Activated naive CD8-positive, alpha-beta T cell treated with anti-CD3 and anti-CD28 coated beads, Interleukin-2, amount 50 U/mL, for 16 hours (primary cell): ENCODE measurements at places on chromosomes 12 and 14.

DNA sequence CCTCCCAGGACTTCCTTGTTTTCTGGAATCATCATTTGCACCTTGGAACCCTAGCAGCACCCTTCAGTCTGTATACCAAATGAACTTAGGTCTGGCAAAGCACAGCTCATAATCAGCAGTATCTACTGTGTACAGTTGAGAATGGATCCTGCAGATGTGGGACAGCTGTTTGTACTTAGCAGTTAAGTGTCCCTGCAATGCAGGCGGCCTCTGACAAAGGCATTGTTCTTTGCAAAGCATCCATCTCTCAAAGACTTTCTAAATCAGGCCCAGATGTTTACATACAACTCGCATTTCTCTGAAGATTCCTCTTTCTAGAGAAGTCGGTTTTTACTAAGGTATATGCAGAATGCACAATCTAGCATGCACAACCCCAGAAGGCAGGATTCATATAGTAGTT, 170.5 kb upstream of the RBM19 start:
- DNase-seq, result no peak

DNA sequence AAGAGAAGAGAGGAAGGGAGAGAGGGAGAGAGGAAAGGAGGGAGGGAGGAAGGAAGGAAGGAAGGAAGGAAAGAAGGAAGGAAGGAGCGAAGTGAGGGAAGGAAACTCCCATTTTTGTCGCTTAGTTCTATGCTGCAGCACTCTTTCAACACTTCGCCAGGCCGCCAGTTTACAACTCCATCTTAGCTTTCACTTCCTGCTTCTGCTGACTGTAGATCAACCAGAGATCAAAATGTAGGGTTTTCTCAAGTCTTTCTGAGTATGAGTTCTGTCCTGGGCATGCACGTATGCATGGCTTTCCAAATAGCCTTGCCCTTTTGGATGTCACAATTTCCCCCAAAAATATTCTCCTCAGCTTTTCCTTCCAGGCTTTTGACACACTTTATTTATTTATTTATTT, 723.4 kb downstream of the TRHDE start:
- DNase-seq, result no peak

- no peak for DNase-seq
Observed at GRCh38 chr12:4267704-4268328, 5.7 kb upstream of the CCND2 start.

GRCh38 chr12:68326716-68327115, 5.4 kb downstream of the MDM1 start:
- DNase-seq, result no peak

GRCh38 chr12:50099302-50100008, 4.4 kb upstream of the GPD1 start:
- DNase-seq, result no peak

DNA sequence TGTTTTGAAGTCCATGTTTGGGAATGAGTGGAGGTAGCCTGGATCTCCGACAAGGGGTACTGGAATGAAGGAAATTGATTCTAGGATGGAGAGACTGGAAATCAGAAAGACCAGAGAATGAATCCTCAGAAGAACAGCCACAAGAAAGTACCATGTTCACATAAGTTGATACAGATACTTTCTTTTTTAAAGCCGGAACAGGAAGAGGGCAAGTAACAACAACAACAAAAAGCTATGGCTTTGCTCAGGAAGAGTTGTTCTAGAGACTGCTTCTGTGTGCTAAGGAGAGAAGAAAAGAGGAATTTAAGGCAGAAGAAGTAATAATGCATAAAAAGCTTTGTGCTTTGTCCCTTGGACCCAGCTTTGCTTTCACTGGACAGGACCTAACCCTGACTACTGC, 6.2 kb downstream of the TC2N start:
- DNase-seq, result no peak

DNA sequence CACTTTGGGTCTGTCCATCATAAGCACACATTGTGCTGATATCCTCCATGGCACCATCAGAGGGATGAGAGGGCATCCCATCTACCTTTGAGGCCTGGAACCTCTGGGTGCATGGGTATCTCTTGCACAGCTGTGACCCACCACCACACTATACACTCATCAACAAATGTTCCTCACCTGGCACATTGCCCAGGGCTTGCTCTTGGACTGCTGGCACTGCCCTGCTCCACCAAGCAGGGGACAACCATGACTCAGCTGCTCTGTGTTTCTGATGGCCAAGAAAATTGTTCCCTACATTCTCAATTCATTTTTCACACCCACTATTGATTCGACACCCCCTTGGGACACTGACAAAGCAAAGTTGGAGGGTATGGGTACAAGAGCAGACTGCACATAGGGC, 155.5 kb downstream of the PTPRO start:
- no peak for DNase-seq

DNA sequence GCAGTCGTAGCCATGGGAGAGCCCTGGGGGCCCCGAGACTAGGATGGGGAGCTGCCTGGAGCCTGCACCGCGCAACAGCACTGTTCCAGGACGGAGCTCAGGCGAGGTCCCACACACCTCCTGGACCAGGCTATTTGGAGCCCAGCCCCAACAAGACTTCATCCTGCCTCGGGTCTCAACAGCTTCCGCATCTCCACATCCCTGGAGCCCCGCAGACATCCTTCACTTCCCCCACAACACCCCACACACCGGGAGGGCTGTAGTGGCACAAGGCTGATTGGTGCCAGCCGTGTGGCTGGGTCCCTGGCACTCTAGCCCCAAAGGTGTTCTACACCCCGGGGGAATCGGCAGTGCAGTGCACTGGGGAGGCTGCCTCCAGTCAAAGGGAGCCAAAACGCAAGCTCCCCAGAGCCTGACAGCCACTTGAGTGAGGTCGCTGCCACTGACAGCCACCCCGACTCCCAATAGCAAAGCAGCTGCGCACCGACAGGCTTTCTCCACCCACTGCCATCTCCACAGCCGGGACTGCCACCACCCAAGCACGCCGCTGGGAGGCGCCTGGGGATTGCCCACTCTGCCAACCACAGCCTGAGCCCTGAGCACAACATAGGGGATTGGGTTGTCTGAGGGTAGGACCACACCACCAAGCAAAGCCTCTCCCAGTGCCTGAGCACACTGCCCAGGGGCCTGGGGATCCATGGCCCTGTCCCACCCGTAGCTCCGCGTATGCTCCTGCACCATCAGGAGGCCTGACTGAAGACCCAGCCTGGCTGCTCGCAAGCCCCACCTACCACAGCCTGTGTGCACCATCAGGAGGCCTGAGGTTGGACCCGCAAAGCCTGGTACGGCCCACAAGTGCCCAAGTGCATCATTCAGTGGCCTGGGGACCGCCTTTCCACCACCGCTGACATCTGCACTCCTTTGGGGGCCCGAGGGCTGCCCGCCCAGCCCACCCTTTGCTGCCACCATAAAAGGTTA, 13.2 kb upstream of the KLRF1 start:
- DNase-seq, result peak; percentile 89

GRCh38 chr12:45312012-45312411, 96.1 kb downstream of the ANO6 start:
- no peak for DNase-seq

DNA sequence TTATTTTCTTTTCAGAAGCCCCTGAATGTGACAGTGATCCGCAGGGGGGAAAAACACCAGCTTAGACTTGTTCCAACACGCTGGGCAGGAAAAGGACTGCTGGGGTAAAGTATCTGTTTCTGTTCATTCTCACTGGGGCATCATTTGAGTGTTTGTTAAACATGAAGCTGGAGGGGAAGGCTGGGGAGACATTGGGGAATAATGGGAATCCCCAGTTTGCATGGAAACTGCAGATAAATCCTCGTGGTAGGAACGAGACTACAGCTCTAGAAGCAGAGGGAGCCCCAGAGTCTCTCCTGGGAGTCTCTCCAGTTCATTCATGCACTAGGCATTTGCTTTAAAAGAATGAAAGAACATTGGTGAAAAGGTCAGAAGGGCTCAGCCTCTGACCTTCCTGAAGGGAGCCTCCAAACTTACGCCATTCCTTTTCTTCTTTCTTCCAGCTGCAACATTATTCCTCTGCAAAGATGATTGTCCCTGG, 2.5 kb upstream of the CFAP251 start:
- no peak for DNase-seq

DNA sequence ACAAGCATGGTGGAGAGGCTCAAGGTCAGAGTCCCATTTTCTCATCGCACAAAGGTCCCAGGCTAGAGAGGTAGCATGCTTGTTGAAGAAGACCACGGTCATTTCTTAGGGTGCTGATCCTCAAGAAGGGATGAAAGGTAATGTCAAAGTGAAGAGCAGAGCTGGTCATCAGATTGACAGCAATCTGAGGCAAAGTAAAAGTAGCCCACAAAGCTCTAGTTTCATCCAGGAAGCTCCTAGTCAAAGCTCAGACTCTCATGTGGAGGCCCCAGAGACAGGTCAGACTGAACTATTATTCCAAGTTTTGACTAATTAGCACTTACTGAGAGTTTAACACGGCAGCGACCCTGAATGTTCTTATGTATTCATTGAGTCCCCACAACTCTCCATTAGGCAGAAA, 270.6 kb downstream of the RPS29 start:
- DNase-seq, result no peak

DNA sequence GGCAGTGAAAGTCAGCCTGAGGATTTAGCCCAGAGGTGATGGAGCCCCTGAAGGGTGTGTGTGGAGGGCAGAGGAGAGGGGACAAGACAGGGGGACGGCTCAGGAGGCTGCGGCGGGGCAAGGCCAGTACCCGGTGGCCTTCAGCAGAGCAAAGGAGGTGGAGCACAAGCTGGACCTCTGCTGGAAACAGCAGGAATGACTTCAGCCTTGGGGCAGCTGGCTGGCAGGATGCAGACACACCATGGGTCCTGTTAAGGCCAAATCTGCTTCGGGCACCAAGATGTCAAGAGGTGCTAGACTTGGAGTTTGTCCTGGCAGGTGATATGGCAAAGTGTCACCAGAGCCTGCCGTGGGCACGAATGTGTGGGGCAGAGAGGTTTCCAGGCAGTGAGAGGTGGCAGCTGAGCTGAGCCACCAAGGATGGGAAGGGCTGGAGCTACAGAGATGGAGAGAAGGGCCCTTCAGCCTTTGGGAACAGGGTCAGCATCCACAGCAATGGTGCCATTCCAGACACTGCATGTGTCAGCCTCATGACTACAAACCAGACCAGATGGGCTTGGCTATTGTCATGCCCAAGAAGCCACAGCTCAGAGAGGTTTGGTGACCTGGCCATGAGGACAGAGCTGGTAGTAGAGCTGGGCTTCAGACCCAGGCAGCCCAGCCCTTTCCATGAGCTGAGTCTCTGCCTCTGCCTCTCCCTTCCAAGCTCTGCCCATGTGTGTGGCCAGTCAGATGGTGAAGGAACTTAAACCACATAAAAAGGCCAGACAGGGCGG, 91.9 kb downstream of the LGMN start:
- DNase-seq, result no peak

DNA sequence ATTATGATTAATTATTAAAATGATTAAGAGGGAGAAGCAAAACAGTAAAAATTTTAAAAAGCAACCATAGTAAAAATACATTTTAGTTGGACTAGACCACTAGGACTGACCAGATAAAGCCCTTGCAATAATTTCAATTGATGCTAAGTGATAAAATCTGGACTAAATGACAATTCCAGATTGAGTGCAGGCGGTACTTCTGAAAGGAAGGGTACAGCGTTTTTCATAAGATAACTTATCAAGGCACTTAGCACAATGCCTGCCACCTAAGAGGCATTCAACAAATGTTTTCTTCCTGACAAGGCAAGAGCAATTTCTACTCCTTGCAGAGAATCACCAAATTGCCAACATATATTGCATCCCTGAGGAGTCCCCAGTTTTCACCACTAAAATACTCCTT, 37.7 kb upstream of the OAS1 start:
- no peak for DNase-seq

- no peak for DNase-seq
Observed at GRCh38 chr14:69262516-69262915, 2.6 kb downstream of the GALNT16 start.

GRCh38 chr12:6850796-6851152, 312 bp downstream of the CDCA3 start:
- no peak for DNase-seq

DNA sequence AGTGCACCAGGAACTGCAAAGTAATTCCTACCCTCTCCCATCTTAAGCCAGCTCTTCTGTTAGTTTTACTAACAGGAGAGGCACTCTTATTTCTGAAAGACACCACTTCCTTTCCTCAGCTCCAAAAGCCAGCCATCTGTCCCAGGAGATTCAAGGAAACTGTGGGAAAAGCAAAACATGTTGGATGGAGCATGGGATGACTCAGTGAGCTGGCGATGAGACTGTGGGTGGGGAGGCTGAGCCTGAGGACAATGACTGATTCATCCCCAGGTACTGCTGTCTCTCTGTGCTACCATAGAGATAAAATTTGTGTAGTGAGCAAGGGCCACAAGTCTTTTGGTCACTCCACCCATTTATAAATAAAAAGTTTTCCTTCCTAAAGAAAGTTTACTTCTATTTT, 141.4 kb downstream of the MYRFL start:
- no peak for DNase-seq

DNA sequence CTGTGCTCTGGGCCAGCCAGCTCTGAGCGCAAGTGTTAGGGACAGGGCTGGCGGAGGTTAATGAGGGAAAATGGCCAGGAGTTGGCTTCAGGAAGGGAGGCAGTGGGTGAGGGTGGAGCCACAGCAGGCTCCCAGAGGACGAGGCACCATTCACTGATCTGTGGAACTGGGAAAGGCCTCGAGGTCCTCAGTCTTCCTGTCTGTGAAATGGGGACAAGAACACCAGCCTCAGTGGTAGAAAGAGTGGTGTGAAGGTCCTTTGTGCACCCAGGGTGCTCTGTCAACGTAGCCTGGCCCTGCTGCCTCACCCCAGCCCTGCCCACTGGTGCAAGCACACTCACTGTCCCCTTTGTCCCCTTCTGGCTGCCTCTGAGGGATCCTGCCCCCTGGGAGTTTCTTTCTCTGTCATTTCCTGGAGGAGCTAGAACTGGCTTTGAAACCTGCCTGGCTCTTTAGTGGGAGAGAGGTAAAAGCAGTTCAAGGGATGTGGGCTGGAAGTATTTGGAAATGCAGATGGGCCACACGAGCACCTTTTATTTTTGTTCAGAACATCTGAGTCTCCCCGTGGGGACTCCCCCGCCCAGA, 25.0 kb downstream of the SYNDIG1L start:
- DNase-seq, result no peak

GRCh38 chr14:71722885-71723284, 209.3 kb upstream of the RGS6 start:
- DNase-seq, result no peak

GRCh38 chr12:51357374-51358047, 11.0 kb upstream of the CELA1 start:
- DNase-seq, result no peak

- no peak for DNase-seq
Observed at GRCh38 chr14:21191261-21191808, 35.5 kb upstream of the OR5AU1 start.

- peak; percentile 53 for DNase-seq
Observed at GRCh38 chr14:105414456-105415371, 4.9 kb upstream of the MTA1 start.

DNA sequence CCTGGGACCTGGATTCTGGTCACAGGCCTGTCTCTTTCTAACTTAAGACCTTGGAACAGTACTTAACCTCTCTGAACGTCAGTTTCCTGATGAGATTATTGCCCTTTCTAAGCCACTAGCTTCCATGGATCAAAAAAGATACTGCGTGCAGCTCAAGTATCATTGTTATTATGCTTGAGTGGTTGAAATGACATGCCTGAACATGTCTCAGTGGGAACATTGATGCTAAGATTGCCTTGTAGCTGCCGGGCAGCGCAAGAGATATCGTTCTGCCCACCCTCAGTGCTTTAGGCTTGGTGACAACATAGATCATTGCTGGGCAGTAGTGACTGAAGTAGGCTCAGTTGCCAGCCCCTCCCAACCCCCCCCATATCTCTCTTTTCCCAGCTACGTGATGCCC, 131.9 kb downstream of the SMOC1 start:
- DNase-seq, result no peak

- DNase-seq, result no peak
Observed at GRCh38 chr12:3083921-3084347, 6.8 kb downstream of the TSPAN9 start.

GRCh38 chr12:121535150-121536053, 45.4 kb downstream of the KDM2B start:
- no peak for DNase-seq
